ENCODE measurements at places on chromosomes 11 and 22.

- no peak for DNase-seq
Measured at GRCh38 chr11:63845911-63846310, 7.0 kb downstream of the MARK2 start.

DNA sequence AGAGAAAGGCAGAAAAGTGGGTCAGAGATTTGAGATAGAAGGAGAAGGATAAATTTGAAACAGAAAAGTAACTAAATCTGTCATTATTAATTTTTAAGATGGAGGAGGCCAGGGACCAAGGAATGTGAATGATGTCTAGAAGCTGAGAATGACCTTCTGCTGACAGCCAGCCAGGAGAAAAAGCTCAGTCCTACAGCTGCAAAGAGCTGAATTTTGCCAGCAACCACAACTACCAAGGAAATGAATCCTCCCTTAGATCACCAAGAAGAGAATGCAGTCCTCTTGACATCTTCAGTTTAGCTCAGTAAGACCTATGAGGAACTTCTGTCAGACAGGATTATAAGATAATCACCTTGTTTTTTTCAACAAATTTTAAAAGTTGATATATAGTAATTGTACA, 538.2 kb downstream of the LRRC4C start:
- no peak for DNase-seq

DNA sequence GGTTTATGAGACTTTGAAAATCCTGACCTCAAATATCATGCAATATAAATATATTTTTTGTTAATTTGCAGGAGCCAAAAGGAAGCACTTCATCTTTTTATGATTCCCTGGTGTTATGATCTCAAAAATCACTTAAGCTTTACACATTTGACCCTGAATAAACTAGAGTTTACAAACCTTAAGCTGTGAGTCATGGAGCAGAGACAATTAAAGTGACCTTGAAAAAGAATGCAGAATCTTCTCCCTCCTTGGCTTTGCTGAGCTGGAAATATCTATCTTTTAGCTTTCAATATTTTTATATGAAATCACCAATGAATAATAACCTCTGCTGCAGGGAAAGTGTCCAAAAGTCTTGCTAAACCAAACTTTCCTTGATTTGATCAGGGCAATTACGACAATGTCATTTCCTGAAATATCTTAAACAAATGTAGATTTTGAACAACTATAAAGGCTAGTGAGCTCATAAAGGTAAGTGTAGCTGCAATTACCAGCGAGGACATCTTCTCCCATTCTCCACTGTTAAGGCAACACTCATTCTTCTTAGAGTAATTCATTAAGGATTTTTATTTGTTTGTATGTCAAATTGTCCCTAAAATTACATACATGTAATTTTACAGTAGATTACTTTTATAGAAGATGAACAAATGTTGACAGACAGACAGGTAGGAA, 747.0 kb upstream of the LUZP2 start:
- no peak for DNase-seq

DNA sequence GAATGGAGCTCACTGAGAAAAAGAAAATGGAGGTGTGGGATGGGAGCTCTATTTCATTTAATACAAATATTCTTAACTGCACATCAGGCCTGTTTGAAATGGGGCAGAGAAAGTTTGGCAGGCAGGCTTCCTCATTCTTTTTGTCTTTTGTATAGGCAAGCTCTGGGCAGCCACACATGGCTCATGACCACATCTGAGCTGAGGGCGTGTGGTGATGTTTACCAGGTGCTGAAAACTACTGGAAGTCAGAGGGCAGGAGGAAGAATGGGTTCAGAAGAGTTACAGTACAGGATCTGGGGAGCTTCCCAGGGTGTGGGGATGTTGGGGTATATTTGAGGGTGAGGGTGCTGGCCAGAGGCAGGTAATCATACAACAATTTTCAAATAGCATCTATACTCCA, 66.3 kb upstream of the NAV2 start:
- no peak for DNase-seq

GRCh38 chr11:985406-985805, 51.1 kb downstream of the MUC6 start:
- DNase-seq: no peak

- DNase-seq: no peak
Measured at GRCh38 chr11:100719362-100719761, 32.3 kb downstream of the ARHGAP42 start.

- no peak for DNase-seq
Measured at GRCh38 chr11:92697461-92698312, 271.8 kb upstream of the MTNR1B start.

- DNase-seq: no peak
Measured at GRCh38 chr11:113554526-113554925, 79.3 kb upstream of the DRD2 start.

GRCh38 chr11:134100171-134100570, 31.3 kb downstream of the JAM3 start:
- DNase-seq: no peak

DNA sequence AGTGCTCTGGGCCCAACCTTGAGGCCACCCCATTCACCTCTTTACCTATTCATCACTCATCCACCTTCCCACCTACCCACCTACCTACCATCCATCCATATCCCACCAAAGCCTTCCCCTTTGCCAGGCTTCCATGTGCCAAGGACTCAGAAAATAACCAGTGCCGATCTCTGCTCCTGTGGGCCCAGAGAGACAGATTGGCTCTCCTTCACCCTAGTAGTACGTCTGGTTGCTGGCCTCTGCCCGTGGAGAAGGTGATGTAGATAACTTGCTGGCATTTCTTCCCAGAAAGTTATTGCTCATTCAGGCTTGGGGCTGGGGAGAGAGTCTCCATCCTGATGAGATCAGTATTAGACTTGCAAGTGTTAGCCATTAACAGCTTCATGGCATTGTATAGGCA, 45.2 kb downstream of the NEU3 start:
- DNase-seq: no peak

DNA sequence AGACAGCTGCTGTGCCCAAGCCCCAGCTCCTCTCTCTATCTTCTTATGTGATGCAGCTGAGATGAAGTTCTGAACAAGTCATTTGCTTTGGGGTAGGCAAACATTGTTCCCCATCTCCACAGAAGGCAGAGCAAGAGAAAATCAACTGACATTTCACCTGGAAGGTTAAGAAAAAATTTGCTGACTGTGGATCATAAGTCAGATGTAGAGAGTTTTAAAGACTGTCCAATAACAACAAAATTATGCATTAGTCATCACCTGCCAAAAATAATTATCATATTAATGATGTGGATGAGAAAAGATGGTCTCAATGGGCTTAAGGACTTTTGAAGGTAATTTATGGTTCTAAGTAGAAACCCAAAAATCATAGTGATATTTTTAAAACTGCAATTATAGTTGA, 59.2 kb downstream of the KCNJ1 start:
- no peak for DNase-seq

- no peak for DNase-seq
Measured at GRCh38 chr11:93740031-93740729, 1.1 kb downstream of the TAF1D start.

GRCh38 chr11:14411818-14412217, 52.8 kb upstream of the RRAS2 start:
- DNase-seq: no peak

GRCh38 chr11:120486138-120486537, 25.4 kb upstream of the GRIK4 start:
- DNase-seq: no peak
